ENCODE measurements at places on chromosomes 11 and 22. TPM values are rescaled to one million over a fixed set of nuclear protein-coding genes. Genes with fewer than 3 reads are reported as not detected.

OR2AG1 gene
- not detected for total RNA-seq

FAM111B gene
- total RNA-seq = 0.09 TPM

E2F8 gene
- not detected for total RNA-seq

SLC15A3 gene
- 22.6 TPM for total RNA-seq

USP2 gene
- total RNA-seq = not detected

RIBC2 gene
- 0.32 TPM for total RNA-seq

ZC3H7B gene
- 37.0 TPM for total RNA-seq

TYMP gene
- 18.3 TPM for total RNA-seq

MACROD1 gene
- 16.9 TPM for total RNA-seq

RAB36 gene
- 2.7 TPM for total RNA-seq

C11orf86 gene
- not detected for total RNA-seq

MTCH2 gene
- total RNA-seq = 51.9 TPM

HIC2 gene
- total RNA-seq = 3.3 TPM

TUB gene
- 7.6 TPM for total RNA-seq

TRPM5 gene
- not detected for total RNA-seq

PRG2 gene
- not detected for total RNA-seq

LAYN gene
- total RNA-seq = 48.4 TPM

CCDC87 gene
- 0.32 TPM for total RNA-seq

SLC16A8 gene
- total RNA-seq = 0.60 TPM

OR6T1 gene
- total RNA-seq = not detected

BTBD18 gene
- total RNA-seq = not detected

LDLRAD3 gene
- total RNA-seq = 7.9 TPM

OR10A6 gene
- not detected for total RNA-seq

MS4A6E gene
- total RNA-seq = not detected
